ENCODE measurements at places on chromosomes 5 and 9. TPM values are rescaled to one million over a fixed set of nuclear protein-coding genes. Genes with fewer than 3 reads are reported as not detected.

DNA sequence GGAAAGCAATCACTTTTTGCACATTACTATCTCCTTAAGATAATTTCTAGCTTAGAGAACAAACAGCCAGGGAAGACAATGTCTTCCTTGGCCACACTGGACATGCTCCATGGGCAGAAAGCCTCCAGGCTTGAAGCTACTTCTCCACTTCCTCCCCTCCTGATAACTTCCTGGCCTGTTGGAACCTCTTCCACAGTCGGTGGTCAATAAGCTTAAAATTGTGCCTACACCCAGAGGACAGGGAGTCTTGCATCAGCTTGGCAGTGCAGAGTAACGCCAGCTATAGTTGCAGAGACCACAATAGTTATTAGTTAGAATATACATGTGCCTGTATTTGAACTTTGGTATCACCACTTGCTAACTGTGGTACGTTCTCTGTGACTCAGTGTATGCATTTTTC is 58.1 kb upstream of the ABCA1 start:
- no peak for DNase-seq

Gene INIP
- total RNA-seq: 77.4 TPM

- no peak for DNase-seq
Observed at GRCh38 chr5:113340537-113340936, 94.3 kb downstream of the TSSK1B start.

GRCh38 chr5:73443829-73444498 is 4.6 kb downstream of the FOXD1 start:
- DNase-seq: no peak

Measured in uterus (tissue), 4 donors.